KBM-7 (cell line): ENCODE measurements at places on chromosomes 4 and X.

DNA sequence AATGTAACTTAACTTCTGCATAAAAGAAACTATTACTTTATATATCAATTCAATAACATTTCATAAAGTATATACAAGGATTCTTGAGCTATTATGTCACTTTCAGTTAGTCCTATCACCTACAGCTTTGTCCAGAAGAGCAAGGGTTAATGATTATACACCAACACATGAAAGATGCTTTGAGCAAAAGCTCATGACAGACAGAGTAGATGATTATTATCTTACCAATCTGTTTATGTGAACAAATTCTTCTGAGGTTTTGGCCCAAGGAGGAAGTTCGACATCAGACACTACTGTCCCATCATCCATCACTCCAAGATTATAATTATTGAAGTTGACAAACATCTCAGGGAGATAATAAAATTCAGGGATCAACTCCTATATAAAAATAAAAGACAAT, 166.7 kb upstream of the MAB21L2 start:
- DNase-seq = no peak

DNA sequence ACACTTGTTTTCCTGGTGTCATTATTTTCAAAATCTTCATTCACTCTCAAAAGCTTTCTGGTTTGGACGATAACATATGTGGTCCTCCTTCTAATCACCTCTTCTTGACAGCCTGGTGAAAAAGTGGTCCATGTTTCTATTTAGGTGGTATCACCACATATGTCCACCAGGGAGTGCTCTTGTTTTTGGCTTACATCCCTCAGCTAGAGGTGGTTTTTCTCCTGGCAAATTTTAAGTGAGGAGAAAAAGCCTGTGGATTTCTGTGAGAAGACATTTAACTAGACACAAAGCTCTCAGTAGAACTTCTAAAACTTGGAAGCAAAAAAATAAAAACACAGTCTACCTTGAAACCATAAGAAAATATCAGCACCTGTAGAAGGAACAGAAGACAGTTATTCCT, 58.0 kb upstream of the FRMPD4 start:
- DNase-seq = peak; percentile 57

- DNase-seq = no peak
Observed at GRCh38 chrX:48848847-48849246, 13.4 kb upstream of the PCSK1N start.

DNA sequence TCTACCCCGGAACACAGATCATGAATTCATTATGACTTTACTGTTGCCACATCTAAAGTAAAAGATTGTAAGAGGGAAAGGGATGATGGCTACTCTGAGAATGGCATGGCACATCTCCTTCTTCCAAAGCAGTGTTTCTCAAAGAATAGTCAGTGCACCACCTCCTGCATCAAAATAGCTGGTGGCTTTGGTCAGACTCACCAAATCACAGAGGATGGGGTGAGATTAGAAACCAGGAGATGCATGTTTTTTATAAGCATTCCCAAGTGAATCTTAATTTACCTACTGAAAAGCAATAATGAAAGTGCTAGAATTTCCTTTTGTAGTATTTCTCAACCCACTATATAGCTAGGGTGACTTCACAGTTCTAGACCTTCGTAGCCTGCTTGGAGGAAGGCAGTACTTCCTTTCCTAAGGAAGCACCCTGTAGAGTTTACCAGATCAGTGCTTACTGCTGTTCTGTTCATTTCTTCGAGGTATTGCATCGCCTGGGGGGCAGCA, 340.8 kb upstream of the KLF3 start:
- no peak for DNase-seq

GRCh38 chrX:135985157-135985972, at the start of gene SLC9A6:
SLC9A6 (plus strand) TSS chrX:135985435; CDS start chrX:135985659, 224 bp downstream.
- DNase-seq = peak; percentile 81

DNA sequence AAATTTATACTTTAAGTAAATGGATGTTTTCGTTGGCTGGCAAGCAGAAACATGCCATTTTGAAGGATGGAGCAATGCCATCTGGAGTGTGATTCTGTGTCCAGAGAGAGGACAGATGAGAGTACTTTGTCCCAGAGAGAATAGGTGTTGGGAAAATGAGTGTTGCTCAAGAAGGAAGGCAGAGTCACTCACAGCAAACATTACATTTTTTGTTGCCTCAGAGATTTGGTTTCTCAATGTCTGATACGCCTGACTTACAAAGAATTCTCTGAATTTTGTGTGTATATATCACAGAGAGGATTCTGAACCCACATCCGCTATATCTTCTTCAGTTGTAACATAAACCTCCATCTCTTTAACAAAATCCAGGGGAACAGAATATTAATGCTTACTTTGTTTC, 102.8 kb upstream of the PCDH18 start:
- DNase-seq = no peak

GRCh38 chrX:38500866-38501265, 60.5 kb upstream of the TSPAN7 start:
- no peak for DNase-seq

GRCh38 chr4:14874990-14875389, 127.3 kb upstream of the CPEB2 start:
- no peak for DNase-seq

DNA sequence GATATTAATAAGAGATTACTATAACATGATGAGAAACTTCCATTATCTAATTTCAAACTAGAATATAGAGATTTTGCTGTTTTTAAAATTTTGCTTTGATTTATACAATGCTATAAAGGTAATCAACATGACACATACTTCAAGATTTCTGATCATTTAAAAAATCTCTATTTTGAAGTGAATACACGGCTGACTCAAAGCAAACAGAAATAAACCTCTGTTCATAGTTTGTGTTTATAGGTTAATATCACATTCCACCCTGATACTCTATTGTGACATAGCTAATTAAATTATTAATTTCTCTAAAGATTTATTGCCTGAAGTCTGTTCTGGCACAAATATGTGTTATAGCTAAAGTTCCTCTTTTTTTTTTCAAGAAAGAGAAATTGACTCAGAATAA, 349.2 kb downstream of the TLL1 start:
- DNase-seq = no peak

DNA sequence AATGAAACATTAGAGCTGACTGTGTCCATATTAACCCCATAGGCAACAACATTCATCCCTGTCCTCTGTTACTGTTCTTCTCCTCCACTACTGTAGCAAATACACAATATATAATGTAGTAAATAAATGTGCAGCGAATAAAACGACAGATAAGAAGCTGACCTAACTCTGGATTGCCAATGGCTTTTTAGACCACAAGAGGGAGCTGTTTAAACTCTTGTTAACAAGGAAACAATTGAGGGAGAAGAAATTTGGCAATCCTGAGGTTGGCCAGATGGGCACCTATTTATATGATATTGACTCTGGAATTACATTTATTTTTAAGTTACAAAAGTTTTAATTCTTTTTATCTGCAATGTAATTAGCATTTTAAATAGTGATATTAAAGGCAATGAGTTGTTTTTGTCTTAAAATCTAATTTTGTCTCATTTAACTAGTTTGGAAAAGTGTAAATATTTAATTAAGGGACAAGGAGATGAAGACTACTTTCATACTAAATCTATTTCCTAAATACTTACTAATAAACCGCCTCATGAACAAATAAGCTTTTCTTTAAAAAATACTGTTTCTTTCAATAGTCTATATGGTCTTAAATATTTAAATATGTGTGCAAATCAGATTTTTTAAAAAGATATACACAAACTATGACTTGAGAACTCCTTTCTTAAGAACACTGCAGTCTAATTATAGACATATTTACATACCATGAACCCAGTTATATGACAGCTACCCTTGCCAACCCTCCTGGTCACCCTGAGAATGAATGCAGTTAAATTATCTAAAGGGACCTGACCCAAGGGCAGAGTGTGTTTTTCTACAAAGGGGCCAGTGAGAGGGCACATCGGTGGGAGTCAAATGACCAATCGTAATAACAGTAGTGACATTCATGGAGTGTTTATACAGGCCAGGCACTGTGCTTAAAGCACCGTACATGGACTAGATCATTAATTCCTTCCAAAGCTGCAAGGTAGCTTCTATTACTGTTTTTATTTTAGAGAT, 52.9 kb upstream of the HPF1 start:
- peak; percentile 64 for DNase-seq
